ENCODE measurements at places on chromosomes 3 and 15.

DNA sequence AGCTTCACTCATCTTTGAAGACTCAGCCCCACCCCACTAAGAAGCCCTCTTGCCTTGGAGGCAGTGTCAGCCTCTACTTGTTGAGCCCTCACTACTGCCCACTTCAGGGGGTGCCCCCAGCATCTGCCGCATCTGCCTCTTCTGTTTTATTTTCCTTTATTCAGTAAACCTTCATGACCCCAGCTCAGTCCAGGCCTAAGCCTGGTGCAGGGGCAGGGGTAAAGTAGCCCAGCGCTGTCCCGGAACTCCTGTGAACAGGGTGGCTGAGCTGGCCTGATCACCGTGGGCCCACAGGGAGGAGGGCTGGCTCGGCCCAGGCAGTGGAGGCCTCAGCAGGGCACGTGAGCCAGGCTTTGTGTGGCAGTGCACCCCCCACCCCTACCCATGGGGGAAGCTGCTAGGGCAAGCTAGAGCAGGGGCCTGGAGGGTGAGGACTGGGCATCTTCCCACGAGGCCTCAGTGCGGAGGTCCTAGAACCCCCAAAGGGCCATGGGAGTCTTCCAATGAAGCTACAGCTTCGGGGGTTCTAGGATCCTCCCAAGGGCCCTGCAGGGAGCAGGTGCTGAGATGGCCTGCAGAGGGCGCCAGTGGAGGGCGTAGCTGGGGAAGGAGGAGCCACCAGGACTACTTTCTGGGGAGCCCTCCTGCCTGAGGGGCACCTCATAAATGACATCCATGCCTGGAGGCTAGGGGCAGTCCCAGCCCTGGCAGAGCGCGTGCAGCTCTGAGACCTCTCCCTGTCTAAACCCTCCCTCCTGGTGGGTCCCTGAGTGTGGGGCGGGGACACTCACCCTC, 36.0 kb downstream of the TSPAN3 start:
- H3K27me3 ChIP-seq = no peaks in the 10 kb centered on the region
- H3K4me1 ChIP-seq = peaks cover 30% of the 10 kb centered on the region

DNA sequence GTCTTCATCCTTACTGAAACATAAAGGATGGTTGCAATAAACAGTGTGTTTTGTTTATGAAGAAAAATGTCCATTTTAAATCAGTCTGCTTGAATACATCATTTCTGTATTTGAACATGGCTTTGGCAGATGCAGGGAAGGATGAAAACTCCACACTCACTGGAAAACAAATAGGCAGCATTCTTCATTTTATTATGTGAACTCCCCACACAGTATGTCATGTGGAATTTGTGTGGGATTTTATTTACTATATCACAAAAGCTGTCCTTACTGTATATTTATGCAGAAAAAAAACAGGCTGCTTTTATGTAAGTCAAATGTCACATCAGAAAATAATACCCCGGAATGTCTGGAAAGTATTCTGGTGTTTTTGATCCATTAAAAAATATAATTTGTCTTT, 44.1 kb upstream of the TJP1 start:
- H3K27me3 ChIP-seq = peaks cover 4% of the 10 kb centered on the region
- H3K4me3 ChIP-seq = no peak overlapping the region
- no peak overlapping the region for H3K27ac ChIP-seq
- no peak for DNase-seq

GRCh38 chr3:159486580-159486979, 502.1 kb upstream of the IL12A start:
- no peak overlapping the region for H3K4me3 ChIP-seq
- no peaks in the 10 kb centered on the region for H3K4me1 ChIP-seq
- no peak overlapping the region for H3K27ac ChIP-seq
- H3K27me3 ChIP-seq = no peaks in the 10 kb centered on the region
- no peaks in the 10 kb centered on the region for H3K36me3 ChIP-seq

DNA sequence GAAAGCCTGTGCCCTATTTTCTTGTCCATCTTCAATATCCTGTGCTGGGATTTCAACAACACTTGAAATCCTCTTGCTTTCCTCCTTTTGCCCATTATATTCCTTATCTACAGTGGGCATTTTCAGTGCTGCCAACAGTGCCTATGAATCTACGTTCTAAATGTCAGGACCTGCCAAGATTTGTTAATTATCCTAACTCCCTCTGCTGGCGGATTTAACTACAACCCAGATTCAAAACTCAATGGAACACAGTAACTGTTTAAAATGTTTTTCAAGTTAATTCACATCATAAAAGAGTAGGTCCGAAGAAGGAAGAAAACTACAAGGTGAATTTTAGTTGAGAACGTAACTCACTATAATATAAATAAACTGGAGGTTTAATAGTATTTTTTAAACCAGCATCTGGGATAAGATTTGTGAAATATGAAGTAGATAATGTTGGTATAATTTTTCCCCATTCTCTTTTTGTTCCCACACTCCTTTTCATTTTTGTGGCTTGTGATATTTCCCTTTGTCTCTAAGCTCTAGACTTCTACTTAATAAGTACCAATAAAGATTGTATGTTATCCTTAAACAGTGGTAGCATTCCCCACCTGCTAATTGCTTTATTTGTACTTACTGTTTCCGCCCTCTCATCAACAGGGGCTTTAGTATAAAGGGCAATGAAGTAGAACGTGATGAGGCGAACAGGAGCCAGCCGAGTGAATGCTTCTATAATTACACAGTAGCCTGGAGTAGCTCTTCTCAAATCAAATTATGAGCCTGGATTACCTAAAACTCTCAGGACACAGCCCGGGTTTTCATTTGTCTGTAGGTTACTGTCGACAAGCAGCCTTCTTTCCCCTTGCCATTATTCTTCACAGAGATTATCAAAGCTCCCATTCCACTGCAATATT, 302.5 kb upstream of the ATP11B start:
- no peaks in the 10 kb centered on the region for H3K27me3 ChIP-seq
- DNase-seq = no peak
- no peaks in the 10 kb centered on the region for H3K36me3 ChIP-seq

GRCh38 chr15:88876573-88876972, 18.8 kb downstream of the HAPLN3 start:
- no peak overlapping the region for H3K4me3 ChIP-seq
- H3K27ac ChIP-seq = no peak overlapping the region
- H3K27me3 ChIP-seq = peaks cover 6% of the 10 kb centered on the region
- H3K4me1 ChIP-seq = no peaks in the 10 kb centered on the region

DNA sequence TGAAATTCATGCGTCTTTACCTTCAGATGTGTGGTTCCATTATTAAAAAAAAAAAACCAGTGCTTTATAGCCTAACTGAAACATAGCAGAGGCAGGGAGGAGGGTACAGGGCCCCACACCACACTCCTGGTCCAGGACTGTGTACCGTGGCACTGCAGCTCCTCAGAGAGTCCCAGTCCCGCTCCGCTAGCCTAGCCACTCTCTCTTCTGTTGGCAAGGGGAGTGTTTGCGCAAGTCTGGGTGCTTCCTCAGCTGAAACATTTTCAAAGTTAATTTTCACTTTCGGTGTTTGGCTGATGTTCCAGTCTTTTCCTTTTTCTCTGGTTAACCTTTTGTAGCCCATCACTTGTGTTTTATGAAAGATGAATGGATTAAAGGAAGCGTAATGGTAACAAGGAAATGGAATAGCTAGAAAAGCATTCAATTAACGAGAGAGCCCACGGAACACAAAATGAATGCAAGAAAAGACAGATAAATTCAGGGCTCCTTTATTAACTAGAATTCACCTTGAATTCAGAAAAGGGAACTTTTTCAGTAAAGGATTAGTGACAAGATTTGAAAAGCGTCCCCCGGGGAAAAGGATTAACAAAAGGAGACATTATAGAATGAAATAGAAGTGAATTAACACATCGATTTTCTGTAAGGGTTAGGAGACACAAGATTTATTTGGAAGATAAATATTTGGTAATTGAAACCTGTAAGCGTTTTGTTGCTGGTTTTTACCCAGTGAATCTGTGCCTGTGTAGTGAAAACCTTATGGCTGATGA, 177.0 kb downstream of the CACNA2D3 start:
- no peak overlapping the region for H3K4me3 ChIP-seq
- H3K27me3 ChIP-seq = no peaks in the 10 kb centered on the region

GRCh38 chr3:192805711-192806110, 78.4 kb upstream of the FGF12 start:
- no peak for DNase-seq
- no peak overlapping the region for H3K4me3 ChIP-seq
- H3K36me3 ChIP-seq = no peaks in the 10 kb centered on the region
- H3K27me3 ChIP-seq = peaks cover 6% of the 10 kb centered on the region
- no peak overlapping the region for H3K27ac ChIP-seq

DNA sequence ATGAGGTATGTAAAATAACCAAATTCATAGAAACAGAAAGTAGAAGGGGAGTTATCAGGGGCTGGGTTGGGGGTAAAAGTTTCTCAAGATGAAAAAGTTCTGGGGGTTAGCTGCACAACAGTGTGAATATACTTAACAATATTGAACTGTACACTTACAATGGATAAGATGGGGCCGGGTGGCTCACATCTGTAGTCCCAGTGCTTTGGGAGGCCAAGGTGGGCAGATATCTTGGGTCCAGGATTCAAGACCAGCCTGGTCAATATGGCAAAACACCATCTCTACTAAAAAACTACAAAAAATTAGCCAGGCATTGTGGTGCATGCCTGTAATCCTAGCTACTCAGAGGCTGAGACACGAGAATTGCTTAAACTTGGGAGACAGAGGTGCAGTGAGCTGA, 274.3 kb downstream of the TJP1 start:
- H3K4me3 ChIP-seq = no peak overlapping the region
- H3K36me3 ChIP-seq = peaks cover 4% of the 10 kb centered on the region
- DNase-seq = no peak
- no peaks in the 10 kb centered on the region for H3K4me1 ChIP-seq

DNA sequence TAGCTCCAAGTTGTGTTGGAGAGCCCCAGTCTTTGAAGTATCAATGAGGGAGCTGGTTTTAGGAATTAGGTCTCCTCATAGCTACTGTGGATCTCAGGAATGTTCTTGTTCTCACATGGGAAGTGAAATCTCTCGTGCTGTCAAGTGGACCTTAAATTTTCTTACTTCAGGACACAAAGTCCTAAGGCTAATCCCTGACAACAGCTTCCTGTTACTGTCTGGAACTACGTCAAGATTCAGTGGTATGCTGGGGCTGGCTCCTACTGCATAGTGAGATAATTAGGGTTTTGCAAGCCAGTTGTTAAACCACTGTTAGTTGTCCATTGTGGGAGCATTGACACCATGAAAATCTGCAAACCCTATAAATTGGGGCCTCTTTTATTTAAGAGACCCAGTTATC, 22.8 kb downstream of the MESP1 start:
- H3K4me3 ChIP-seq = no peak overlapping the region
- H3K36me3 ChIP-seq = no peaks in the 10 kb centered on the region
- H3K4me1 ChIP-seq = no peaks in the 10 kb centered on the region
- H3K27ac ChIP-seq = no peak overlapping the region

GRCh38 chr15:52653431-52653964, 25.7 kb downstream of the ATOSA start:
- no peaks in the 10 kb centered on the region for H3K27me3 ChIP-seq
- DNase-seq = no peak
- H3K36me3 ChIP-seq = peaks cover 10% of the 10 kb centered on the region
- H3K4me1 ChIP-seq = peaks cover 15% of the 10 kb centered on the region
- H3K27ac ChIP-seq = no peak overlapping the region

GRCh38 chr3:188031121-188031520, 122.8 kb upstream of the LPP start:
- no peaks in the 10 kb centered on the region for H3K27me3 ChIP-seq
- H3K4me1 ChIP-seq = peaks cover 7% of the 10 kb centered on the region
- H3K27ac ChIP-seq = no peak overlapping the region
- H3K36me3 ChIP-seq = no peaks in the 10 kb centered on the region
- H3K4me3 ChIP-seq = no peak overlapping the region

GRCh38 chr3:173932624-173933023, 535.1 kb downstream of the NLGN1 start:
- H3K27ac ChIP-seq = no peak overlapping the region
- H3K27me3 ChIP-seq = no peaks in the 10 kb centered on the region
- H3K4me1 ChIP-seq = no peaks in the 10 kb centered on the region

GRCh38 chr3:129934234-129935123, 40.0 kb upstream of the TRH start:
- H3K36me3 ChIP-seq = no peaks in the 10 kb centered on the region
- peak overlapping the region; percentile 20 for H3K4me3 ChIP-seq
- DNase-seq = no peak
- H3K27ac ChIP-seq = no peak overlapping the region
- H3K27me3 ChIP-seq = peaks cover 13% of the 10 kb centered on the region

DNA sequence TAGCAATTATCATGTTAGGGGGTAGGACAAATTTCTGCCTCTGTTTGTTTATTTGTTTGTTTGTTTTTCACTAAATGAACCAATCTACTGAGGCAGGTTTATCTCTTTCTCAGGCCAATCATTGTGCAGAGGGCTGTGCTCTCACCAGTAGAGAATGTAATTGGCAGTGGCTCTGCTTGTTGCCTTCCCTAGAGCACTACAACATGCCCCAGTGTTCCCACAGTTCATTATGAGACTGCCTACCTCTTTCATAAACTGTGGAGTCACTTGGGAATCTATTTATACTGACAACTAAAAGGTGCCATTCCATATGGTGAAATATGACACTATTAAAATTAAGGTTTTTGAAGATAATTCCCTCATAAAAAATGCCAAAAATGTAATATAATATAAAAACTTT, 196.3 kb upstream of the ALCAM start:
- DNase-seq = no peak
- no peak overlapping the region for H3K27ac ChIP-seq
- no peaks in the 10 kb centered on the region for H3K4me1 ChIP-seq
- H3K27me3 ChIP-seq = no peaks in the 10 kb centered on the region

DNA sequence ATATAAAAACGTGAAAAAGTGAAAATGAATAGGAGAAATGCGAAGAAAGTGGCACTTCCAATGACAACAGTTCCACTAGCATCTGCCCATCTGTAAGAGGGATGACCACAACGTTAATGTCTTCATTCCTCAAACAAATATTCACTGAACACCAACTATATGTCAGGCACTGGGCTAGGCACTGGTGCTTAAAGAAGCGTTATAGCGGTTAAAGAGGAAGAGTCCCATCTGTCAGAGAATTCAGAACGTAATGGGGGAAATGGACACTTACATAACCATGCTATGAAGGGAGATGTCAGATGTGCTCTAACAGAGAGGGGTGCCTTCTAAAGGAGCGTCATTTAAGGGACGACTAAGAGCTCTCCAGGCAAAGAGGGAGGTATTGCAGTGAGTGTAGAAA, 8.2 kb downstream of the RUBCN start:
- H3K27ac ChIP-seq = peak overlapping the region; percentile 81
- peak overlapping the region; percentile 20 for H3K4me3 ChIP-seq
- no peaks in the 10 kb centered on the region for H3K27me3 ChIP-seq
- peaks cover 72% of the 10 kb centered on the region for H3K4me1 ChIP-seq
- DNase-seq = no peak

Data from stimulated activated naive B cell treated with anti-CD40 and anti-IgM and Interleukin-4, amounts not matched to agents 10 μg/mL and 1 μg/mL and 100 μg/mL, for 72 hours (primary cell).